ENCODE measurements at places on chromosomes 13 and 19. TPM values are rescaled to one million over a fixed set of nuclear protein-coding genes. Genes with fewer than 3 reads are reported as not detected.

GRCh38 chr13:27251166-27252091 is at the start of gene RPL21:
RPL21 (plus strand) TSS chr13:27251558; CDS start chr13:27253777, 2,219 bp downstream.
- DNase-seq = peak; percentile 98

DNA sequence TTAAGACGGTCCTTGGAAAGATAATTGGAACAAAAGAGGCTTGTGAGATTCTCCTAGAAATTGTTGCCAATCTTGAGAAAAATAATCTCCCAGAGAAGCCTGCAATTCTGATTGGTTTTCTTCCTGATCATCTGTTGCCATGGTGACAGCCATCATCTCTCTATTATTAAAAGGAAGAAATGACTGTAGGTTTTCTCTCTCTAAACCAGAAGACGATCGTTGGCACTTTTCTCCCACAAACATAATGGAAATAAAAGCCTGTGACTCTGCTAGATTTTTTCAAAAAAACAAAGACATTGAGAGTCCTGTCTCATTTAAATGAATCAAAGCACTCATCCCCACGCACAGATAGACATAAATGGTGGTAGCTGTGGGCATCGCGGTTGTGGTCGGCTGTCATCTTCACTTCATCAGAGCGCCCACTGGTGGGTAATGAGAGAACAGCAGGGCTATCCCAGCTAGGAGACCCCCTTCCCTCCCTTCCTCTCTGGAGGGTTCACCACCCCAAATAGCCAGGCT is 21.7 kb upstream of the CALM3 start:
- DNase-seq = no peak

GRCh38 chr19:38561658-38562057 is 56.1 kb downstream of the MAP4K1 start:
- DNase-seq = no peak

SGCG gene
- 1.5 TPM for total RNA-seq

DNA sequence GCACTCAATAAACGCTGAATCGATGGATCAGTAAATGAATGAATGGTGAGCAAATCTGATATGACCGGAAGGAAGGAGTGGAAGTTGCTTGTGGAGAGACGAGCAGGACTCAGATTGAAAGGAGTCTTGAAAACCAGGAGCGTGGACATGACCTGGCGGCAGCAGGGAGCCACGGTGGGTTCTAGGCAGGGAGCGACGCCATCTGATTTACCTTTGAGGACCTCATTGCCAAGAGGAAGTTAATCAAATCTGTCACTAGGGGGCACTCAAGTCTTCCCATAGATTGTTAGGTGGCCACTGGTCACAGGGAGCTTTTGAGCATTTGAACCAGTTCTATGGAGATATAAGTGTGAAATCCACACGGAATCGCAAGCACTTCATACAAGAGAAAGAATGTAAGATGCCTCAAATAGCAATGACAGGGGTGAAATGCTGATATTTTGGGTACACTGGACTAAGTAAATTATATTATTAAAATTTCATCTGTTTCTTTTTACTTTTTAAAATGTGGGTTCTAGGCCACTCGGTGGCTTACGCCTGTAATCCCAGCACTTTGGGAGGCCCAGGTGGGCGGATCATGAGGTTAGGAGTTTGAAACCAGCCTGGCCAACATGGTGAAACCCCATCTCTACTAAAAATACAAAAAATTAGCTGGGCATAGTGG is 9.2 kb upstream of the FBN3 start:
- DNase-seq = peak; percentile 88

EID2B gene
- 4.1 TPM for total RNA-seq

RAB3A gene
- total RNA-seq = 2.0 TPM

CTXN1 gene
- total RNA-seq = 0.66 TPM

DNA sequence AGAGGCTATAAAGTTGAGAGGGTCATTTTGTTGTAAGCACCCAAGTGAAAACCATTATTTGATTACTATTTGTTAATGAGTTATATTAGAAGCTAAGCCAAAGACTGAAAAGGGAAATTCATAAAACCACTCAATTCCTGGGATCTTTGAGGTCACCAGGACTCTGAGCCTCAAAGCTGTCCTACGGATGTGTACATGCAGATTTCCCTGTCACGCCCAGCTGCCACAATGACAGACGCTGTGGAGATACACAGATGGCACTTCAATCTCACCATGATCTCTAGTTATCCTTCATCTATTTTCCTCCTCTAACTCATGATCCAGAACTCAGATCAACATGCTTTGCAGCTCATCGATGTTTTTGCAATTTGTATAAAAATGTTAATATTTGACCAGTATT is 403.5 kb upstream of the MIR17HG start:
- DNase-seq = no peak

GRCh38 chr19:11096210-11096841 is 7.1 kb downstream of the LDLR start:
- DNase-seq = peak; percentile 82

- no peak for DNase-seq
Measured at GRCh38 chr13:51607165-51607564, 22.9 kb downstream of the WDFY2 start.

Data from fibroblast of lung (primary cell).